Testis (tissue), 5 donors: ENCODE measurements at places on chromosomes 12 and 14. TPM values are rescaled to one million over a fixed set of nuclear protein-coding genes. Genes with fewer than 3 reads are reported as not detected.

Gene MYH7
- polyA plus RNA-seq, result 51.3 TPM

- DNase-seq, result no peak
These were observed 8.6 kb downstream of the AK7 start for GRCh38 chr14:96400495-96400894.

GRCh38 chr12:101653030-101653429, 44.4 kb upstream of the CHPT1 start:
- DNase-seq, result no peak

DNA sequence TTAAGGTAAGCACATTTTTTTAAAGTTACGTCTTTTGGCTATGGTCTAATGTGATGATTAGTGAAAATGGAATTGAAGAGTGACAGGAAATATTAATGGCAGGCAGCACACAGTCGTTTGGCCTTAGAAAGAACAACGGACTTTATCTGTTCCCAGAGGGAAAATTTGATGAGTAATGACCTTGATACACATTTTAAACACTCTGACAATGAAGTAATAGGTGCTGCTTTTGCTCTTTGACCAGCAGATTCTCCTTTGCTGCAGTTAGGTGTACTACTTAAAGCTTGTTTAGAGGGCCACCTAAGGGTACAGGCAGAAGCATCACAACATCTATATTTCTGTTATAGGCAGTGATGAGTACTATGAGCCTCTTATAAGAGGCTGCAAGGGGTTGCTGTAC, 27.1 kb upstream of the RNU6-8 start:
- no peak for DNase-seq
